ENCODE measurements at places on chromosomes 13 and 19.

DNA sequence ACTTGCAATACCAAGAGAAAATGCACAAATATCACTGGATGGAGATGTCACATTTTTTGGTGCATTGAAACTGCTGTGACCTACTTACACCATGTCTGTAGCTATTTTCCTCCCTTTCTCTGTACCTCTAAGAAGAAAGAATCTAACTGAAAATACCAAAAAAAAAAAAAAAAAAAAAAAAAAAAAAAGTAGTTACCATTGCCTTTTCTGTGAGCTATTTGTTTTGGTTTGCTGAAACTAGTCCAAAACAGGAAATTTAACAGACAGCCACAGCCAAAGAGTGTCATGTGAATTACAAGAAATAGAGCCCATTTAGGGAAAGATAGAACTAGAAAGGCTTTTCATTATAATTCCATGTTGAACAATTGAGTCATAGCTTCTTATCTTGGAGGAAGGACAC, 37.3 kb downstream of the TNFSF13B start:
- DNase-seq = no peak

GRCh38 chr13:97372936-97373335, 61.0 kb upstream of the RAP2A start:
- no peak for DNase-seq

GRCh38 chr13:42328672-42329071, 56.7 kb downstream of the AKAP11 start:
- no peak for DNase-seq

- DNase-seq = no peak
These were observed 17.6 kb upstream of the GSX1 start for GRCh38 chr13:27774651-27775050.

DNA sequence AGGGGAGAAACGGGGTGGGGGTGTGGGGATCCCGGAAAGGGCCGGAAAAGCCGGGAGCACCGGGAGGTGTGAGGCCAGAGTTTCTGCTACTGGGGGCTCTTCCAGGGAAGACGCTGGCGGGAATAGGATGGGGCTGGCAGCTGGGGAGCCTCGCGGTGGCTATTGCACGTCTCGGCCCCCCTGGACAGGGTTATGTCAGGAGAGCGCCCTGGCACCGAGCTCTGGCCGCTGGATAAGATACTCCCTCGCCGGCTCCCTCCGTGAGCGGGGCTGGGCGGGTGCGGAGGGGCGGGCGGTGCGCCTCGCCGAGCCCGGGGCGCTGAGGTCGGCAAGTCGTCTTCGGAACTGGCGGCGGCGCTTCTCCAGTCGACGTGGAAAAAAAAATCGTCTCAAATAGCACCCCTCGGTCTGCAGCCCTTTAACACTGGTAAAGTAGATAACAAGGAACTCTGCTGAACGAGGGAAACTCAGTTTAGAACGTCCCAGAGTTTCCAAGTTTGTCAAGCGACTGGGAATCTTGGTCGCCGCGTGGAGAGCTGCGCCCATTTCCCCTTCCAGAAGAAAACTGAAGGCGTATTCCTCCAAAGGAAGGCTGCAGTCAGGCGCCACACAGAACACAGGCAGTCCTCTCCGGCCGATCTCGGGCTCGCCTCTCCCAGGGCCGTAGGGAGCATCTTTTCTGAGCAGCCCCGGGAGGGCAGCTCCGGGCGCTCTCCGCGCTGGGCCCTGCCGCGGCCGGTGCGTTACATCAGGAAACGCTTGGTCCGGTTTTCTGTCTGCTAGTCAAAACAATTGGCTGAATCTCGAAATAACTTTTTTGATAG, 115.1 kb downstream of the KCNRG start:
- peak; percentile 34 for DNase-seq

- no peak for DNase-seq
These were observed 822 bp upstream of the ZBTB7A start for GRCh38 chr19:4067396-4068046.

Measured in stimulated activated CD4-positive, alpha-beta T cell treated with anti-CD3 and anti-CD28 coated beads, Interleukin-12 subunit alpha, Interleukin-12 subunit beta, amount 100 ng/mL, for 4 hours (primary cell).